Activated T-helper 17 cell treated with anti-CD3 and anti-CD28 coated beads, Interleukin-2, amount 50 U/mL, for 72 hours (primary cell): ENCODE measurements at places on chromosomes 11 and 22. TPM values are rescaled to one million over a fixed set of nuclear protein-coding genes. Genes with fewer than 3 reads are reported as not detected.

- no peak for ATAC-seq
These were observed 81.0 kb downstream of the IGLL1 start for GRCh38 chr22:23498811-23499798.

DNA sequence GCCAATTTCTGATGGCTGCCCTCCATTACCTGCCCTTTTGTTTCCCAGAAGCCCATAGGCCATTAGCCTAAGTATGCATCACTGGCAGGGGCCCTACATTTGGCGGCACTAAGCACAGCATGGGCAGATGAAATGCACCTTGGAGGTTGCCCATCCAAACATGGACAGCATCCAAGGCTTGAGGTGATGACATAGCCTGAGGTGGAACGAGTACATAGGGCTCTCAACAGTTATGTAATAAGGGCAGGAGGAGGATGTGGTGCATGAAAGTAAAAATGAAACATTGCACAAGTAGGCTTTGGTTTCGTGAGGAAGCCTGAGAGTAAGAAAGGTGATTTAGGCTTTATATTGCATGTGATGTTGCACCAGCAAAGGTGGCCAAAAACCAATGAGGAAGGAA lies 148.1 kb downstream of the FAM76B start:
- peak; percentile 96 for ATAC-seq

GRCh38 chr11:61863548-61864081 lies 27.7 kb downstream of the FADS3 start:
- ATAC-seq, result no peak

- ATAC-seq, result no peak
These were observed 6.9 kb downstream of the FTH1 start for GRCh38 chr11:61960532-61960931.

DNA sequence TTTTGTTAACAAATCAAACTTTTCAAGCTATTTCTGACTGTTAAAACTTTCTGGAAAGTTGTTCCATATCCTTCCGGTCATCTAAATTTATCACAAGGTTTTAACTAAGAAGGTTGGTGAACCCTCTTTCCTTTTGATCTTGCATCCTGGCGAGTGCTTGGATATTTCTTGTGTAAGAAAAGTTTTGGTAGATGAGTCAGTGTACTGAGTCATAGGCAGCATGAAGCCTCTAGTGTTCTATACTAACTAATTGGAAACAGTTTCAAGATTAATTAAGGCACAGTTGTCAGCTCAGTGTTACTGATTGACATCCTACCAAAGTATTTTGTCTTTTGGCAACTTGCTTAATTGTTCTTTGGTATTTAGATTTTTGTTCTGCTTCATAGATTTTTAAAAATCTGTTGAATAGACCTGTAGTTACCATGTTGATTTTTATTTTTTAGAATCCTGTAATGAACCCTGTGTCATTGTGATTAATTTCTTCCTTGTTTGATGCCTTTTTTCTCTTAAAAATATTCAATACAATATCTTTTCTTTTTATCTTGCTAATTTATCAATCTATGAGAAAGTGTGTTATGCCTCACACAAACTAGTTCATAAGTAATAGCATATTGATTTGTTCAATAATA lies 38.0 kb downstream of the METTL15 start:
- peak; percentile 52 for ATAC-seq

DNA sequence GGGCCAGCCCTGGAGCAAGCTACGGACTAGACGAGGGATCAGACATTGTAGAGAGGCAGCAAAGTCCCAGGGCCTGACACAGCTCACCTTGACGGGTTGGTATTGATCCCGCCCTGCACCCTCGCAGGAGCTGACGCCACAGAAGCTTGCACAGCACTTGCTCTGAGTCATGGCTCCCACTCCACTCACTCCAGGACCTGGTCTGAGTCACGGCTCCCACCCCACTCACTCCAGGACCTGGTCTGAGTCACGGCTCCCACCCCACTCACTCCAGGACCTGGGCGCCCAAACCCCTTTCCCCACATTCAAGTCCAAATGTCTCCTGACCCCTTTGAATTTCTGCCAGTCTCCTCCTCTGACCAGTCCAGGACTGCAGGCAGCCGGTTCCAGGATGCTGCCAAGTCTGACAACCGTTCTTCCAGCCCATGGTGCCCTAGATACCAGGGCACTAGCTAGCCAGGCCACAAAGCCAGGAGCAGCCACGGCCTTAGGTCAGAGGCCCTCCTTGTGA lies 6.0 kb upstream of the PNPLA5 start:
- ATAC-seq, result peak; percentile 95

GRCh38 chr11:46388619-46389449 lies 2.7 kb downstream of the CHRM4 start:
- ATAC-seq, result no peak

DNA sequence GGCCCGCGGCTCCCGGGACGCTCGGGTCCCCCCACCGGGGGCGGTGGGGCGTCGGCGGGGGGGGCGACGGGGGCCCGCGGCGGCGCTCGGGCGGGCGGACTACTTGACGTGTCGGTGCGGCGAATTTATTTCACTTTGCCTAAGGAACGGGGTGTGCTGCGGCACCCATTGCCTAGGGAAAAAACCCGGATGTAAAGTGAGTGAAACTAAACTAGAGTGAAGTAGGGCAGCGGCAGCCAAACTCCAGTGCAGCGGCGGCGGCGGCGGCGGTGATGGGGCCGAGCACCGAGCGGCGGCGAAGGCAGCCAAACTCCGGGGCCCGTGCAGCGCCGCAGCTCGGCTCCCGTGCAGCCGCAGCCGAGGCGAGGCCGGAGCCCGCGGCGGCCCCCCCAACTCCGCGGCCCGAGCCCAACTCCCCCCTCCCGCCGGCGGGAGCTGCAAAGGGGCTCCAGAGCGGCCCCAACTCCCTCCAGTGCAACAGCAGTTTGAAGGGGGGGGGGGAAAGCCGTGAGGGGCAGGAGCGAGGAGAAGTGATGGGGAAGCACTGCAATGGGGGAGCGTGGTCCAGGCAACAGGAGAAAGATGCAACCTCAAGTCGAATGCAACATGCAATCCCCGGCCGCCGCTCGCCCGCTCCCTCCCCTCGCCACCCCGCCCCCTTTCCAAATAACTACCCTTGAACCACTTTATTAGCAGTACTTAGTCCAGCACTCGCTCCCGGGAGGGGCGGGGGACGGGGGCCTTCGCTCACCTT lies 647 bp upstream of the PHF21A start:
- ATAC-seq, result peak; percentile 57

CDKN1C gene
- 0.58 TPM for total RNA-seq

OSBP gene
- 31.0 TPM for total RNA-seq

SLC43A3 gene
- total RNA-seq, result 386 TPM
